ENCODE measurements at places on chromosomes 16 and 17.

- no peak for DNase-seq
These were observed 11.1 kb downstream of the PTRH2 start for GRCh38 chr17:59695945-59696681.

GRCh38 chr17:58383892-58384462 lies 32.0 kb upstream of the SUPT4H1 start:
- DNase-seq: no peak

GRCh38 chr17:1351971-1352370 lies 48.1 kb downstream of the YWHAE start:
- DNase-seq: no peak

- DNase-seq: no peak
These were observed 51.4 kb upstream of the NFAT5 start for GRCh38 chr16:69514356-69514755.

DNA sequence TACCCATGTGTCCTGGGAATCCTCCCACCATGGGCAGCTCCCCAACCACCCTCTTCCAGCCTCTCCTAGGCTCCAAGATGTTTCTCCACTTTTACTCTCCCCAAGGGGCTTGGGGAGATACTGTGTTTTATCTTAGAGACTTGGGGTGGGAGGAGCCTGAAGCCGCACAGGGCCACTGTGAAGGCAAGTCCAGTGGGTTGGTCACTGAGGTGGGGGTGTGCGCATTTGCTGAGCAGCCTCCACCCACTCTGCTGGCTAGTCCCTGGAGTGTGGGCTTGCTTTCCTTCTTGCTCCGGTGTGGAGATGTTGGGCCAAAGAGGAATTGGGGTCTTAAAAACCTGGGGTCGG lies 4.1 kb upstream of the CLDN9 start:
- no peak for DNase-seq

- no peak for DNase-seq
These were observed 45.3 kb downstream of the IL21R start for GRCh38 chr16:27447301-27447700.

- DNase-seq: no peak
These were observed 6.4 kb upstream of the CCDC182 start for GRCh38 chr17:57751348-57751971.

DNA sequence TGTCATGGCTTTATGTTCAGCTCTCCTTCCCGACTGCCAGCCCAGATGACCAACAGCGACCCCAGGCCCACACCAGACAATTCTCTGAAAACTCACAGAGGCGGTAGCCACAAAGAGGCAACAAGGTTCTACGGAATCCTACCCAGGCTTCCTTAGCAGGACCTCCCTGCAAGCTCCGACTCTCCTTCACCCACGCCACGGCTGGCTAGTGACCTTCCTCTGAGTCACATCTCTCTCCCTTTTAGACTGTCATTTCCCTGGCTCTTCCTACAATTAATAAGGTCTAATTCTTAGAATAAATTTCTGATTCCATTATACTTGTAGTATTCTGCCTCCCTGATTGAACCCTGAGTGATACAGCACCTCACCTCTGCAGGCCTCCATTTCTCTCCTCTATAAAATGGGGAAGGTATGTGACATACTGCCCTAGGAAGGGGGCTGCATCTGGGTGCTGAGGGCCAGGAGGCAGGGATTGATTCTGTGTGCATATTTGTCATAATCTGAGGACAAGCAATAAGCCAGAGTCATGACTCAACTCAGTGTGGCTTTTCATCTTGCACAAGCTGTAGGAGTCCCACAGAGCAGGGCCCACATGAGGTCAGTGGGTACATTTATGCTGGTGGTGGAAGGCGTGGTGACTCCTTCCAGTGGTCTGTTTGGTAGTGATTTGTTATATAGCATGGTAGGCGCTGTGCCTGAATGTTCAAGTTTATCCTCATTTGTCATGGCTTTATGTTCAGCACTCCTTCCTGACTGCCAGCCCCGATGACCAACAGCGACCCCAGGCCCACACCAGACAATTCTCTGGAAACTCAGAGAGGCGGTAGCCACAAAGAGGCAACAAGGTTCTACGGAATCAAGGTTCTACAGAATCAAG lies 46.2 kb downstream of the SMPD3 start:
- no peak for DNase-seq

DNA sequence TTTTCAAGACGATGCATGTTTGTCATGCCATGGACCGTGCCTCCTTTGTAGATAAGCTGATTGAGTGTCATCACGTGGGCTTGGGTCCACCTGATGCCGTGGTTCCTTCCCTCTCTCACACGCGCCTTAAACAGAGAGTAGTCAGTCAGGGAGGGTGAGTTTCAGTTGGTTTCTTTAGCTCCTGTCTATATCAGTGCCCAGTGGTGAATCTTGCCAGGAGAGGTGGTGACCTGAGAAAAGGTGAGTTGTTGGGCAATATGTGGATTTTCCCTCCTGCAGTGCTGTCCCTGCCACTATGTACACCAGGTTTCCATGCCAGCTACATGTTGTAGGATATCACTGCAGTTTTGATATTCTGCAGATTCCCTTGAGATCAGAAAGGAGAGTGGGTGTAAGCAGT lies 129.7 kb downstream of the LAT start:
- DNase-seq: no peak

DNA sequence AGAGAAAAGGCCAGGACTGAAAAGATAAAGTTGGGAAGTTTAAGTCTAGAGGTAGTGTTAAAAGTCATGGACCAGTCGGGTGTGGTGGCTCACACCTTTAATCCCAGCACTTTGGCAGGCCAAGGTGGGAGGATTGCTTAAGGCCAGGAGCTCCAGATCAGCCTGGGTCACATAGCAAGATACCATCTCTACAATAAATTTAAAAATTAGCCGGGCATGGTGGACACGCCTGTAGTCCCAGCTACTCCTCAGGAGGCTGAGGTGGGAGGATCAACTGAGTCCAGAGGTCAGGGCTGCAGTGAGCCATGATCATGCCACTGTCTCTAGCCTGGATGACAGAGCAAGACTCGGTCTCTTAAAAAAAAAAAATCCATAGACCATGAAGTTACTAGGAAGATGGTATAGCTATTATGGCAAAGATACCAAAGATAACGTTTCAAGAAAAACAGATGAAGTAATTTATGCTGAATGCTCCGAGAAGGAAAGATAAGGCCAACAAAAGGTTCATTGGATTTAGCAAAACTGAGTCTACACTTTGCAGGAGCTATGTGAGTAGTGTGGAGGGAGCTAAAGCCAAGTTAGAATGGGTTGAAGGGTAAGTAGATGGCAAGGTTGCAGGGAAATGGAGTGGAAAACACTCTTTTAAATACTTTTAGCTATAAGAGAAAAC lies 11.7 kb downstream of the TRIM37 start:
- DNase-seq: no peak

DNA sequence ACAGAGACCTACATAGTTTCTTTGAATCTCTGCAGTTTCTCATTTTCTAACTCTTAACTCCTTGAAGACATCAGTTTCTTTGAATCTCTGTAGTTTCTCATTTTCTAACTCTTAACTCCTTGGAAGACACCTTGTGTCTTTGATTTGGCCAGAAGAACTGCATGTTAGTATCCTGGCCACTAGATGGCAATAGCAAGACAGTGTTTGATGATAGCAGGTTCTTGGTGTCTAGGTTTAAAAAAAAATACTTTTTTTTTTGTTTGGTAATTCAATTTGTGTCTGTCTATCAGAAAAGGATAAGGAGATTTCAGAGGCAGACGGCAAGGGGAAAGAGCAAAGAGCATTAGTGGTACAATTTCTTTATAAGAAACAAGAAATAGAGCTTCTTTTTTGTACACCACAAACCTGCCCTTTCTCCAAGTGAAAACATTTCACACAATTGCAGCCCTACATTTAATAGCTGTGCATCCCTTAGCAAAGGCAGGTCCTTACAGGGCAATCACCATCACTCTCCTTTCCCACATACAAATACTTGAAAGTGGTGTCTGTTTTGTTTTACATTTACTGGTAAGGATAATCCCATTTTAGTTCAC lies 1324.9 kb upstream of the CDH8 start:
- DNase-seq: no peak

GRCh38 chr16:83847371-83848225 lies 39.8 kb downstream of the HSBP1 start:
- DNase-seq: no peak

DNA sequence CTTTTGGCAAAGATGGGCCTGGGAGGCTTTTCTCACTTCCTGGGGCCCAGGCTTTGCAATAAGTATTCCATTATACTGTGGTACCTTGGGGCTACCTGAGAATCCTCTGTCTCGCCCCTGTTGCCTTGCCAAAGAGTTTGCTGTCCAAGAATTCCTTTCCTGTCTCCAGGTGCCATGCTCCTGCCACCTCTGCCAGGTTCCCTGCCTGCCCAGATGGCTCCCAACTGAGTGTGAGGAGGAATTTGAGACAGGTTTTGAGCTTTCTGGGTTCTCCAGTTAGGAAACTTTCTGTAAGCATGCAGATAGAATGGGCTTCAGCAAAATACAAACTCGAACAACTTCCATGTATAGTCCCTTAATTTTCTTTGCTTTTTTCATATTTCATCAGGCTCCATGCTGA lies 5.8 kb downstream of the MAPT start:
- no peak for DNase-seq

- peak; percentile 20 for DNase-seq
These were observed 4.7 kb downstream of the COQ7 start for GRCh38 chr16:19071811-19072777.

DNA sequence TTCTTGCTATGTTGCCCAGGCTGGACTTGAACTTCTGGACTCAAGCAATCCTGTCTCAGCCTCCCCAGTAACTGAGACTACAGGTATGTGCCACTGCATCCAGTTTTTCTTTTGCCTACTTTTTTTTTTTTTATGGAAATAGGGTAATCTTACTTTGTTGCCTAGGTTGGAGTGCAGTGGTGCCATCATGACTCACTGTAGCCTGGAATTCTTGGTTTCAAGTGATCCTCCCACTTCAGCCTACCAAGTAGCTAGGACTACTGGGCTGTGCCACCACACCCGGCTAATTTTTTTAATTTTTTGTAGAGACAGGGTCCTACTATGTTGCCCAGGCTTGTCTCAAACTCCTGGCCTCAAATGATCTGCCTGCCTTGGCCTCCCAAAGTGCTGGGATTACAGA lies 10.0 kb downstream of the LRRC36 start:
- no peak for DNase-seq

DNA sequence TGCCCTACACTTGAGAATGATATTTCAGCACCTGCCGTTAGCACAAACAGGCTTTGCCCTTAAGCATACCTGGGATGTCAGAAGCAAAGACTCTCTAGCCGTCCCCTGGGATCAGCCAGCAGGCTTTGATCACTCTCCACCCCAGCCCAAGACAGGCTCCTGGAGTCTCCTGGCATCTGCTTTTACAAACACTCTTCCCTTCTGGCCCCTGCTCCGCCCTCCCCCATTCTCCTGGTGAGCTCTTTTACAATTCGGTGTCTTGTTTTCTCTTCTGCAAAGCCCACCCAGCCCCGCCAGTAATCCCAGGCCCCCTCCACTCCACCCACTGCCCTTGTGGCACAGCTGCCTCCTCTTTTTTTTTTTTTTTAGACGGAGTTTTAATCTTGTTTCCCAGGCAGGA lies 50.4 kb downstream of the KATNIP start:
- DNase-seq: no peak

DNA sequence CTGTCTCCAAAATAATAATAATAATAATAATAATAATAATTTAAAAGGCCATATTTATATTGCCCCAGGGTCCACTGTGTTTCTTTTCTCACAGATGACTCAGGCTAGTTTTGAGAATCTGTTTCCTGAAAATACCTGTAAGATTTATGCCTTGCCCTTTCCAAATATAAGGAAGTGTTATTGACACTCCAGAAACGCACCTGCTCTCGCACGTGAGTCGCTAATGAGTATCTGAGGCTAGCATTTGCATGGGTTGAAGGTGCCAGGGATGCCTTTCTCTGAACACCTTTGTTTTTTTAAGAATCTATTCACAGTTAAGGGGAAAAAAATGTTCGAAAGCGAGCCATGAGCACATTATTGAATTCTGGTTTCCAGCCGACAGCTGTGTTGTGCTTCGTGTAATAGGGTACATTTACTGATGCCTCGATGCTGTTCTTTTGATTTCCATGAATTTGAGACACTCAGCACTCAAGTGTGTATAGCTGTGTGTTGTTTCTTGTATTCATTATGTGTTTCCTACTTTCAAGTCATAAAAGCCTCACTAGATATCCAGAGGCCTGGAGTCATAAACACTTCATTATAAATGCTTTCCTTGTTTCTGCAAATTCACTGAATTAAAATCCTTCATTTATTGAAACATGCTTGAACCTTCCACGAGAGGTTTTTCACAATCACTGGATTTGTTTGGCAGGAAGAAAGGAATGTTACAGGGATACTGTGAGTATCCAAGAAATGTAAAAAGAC lies 45.0 kb upstream of the NOL11 start:
- no peak for DNase-seq

DNA sequence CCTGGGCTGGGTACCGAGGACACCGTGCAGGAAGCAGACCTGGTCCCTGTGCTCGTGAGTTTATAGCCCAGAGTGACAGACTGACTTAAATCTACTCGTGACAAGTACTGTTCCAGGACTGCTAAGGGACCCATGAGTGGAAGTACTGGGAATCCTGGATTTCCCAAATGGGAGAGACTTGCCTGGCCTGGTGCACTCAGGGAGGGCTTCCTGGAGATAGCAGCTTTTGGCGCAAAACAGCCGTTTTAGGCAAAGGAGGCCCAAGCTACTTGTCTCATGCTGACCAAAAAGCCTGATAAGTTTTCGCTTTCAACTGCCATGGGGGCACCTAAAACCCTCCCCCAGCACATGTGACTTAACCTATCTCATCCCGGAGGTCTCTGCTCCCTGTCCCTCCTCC lies 51.4 kb downstream of the ATP2C2 start:
- DNase-seq: no peak

DNA sequence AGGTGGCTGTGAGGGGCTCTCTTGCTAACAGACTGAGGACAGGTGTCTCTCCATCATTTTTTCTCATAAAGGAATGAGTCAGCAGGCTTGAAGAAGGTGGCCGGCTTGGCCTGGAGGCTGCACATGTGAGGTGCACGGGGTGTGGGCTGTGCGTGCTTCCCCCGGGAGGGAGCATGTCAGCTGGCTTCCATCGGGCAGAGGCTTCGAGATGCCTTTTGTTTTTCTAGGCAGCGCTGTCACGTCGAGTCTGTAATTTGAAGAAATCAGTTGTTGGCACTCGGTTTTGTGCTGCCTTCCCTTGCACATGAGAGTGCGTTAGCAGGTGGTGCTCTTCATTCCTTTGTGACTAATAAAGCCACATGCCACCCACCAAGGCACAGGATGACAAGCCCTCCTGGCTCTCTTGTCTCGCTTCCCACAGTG lies 89.7 kb downstream of the NPIPB11 start:
- DNase-seq: no peak

- DNase-seq: no peak
These were observed 381.5 kb downstream of the CPPED1 start for GRCh38 chr16:12422233-12422632.

- DNase-seq: peak; percentile 15
These were observed 386 bp downstream of the CIAO3 start for GRCh38 chr16:740459-740763.

GRCh38 chr16:75476817-75477216 lies 12.3 kb upstream of the TMEM170A start:
- DNase-seq: no peak

- no peak for DNase-seq
These were observed 66.9 kb downstream of the ZNF423 start for GRCh38 chr16:49788986-49789385.

GRCh38 chr16:73888840-73889490 lies 407.6 kb upstream of the PSMD7 start:
- no peak for DNase-seq

All from 8988T (cell line).